ENCODE measurements at places on chromosomes 16 and 17.

DNA sequence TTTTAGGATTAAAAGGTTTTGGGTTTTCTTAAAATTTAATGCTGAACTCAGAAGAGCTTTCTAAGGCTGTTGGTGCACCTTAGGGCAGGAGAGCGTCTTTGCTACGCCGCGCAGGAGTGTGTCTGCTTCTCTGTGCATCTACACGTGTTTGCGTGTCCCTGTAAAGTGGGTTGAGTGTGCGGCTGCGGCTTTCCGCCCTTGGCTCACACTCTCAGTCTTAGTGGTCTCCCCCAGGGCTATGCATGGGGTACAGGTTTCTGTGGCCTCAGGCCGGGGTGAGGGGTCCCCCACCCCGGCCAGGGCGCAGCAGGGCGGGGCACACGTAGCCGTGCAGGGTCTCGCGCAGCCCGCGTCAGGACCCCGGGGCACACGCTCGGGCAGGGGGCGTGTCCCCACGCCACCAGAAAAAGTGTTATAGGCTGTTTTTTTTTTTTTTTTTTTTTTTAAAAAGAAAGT is 727 bp upstream of the TENT4B start:
- no peak for DNase-seq

DNA sequence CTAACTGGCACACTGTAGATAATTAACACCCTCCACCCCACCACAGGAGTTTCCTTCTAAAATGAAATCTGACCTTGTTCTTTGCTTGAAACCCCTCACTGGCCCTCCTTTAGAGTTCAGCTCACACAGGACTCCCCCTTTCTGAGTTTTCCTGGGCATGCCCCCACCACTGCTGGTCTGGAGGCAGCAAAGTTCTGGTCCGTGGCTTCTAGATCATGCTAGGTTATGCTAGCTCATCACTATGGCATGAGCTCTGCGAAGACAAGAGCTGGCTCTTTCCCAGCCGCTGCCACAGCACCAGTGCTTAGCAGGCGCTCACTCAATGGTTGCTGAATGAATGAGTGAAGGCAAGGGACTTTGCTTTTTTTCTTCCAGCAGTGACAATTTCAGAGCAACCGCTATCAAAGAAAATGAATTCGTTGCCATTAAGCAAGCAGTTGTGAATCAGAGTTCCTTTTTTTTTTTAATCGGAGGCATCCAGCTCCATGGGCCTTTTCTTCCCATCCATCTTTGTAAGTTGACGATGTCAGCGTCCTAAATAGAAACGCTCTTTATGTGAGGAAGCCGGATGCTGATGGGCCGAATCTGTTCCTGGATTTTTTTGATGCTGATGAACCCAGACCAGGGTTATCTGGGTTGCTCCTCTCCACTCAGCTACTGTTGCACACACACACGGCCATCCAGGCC is 80.8 kb upstream of the NOL11 start:
- DNase-seq, result no peak

DNA sequence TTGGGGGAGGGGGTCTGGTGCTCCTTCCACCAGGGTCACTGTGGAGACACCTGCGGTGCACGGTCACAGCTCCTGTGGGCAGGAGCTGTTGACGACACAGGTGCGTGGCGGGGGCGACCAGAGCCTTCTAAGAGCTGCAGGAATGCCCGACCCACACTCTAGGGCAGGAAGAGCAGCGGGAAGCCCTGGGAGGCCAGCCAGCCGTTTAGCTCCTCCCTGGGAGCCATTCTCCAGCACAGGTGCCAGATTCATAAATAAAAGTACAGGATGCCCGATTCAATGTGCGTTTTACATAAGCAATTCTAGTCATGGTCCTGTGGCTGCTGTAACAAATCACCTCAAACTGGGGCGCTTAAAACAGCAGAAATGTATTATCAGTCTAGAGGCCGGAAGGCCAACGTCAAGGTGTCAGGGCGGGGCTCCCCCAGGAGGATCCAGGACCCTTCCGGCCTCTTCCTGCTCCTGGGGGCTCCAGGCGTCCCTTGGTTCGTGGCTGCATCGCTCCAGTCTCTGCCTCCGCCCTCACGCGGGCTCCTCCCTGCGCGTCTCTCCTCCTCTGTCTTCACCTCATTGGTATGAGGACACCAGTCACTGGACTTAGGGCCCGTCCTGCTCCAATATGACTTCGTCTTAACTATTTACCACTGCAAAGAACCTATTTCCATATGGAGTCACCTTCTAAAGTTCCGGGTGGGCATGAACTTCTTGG is 155.4 kb downstream of the FOXL1 start:
- DNase-seq, result no peak

DNA sequence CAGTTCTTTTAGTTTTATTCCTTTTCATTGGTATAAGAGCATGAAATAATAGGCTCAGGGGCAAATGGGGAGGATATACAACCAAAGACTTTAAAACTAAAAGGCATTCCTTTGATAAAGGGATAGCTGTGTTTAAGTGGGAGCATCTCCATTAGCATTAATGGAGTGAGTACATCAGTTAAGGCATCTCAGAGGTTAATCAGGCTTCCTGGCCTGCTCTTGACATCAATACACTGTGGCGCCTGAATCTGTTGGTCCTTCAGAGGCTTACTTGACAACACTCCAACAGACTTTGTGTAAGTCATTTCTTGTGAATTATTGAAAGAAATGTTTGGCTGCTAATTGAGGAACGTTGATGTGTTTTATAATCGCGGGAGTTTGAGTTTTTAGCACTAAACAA is 230.7 kb downstream of the BCAS3 start:
- no peak for DNase-seq

- peak; percentile 60 for DNase-seq
Measured at GRCh38 chr16:66580605-66581209, 1.4 kb downstream of the CMTM2 start.

DNA sequence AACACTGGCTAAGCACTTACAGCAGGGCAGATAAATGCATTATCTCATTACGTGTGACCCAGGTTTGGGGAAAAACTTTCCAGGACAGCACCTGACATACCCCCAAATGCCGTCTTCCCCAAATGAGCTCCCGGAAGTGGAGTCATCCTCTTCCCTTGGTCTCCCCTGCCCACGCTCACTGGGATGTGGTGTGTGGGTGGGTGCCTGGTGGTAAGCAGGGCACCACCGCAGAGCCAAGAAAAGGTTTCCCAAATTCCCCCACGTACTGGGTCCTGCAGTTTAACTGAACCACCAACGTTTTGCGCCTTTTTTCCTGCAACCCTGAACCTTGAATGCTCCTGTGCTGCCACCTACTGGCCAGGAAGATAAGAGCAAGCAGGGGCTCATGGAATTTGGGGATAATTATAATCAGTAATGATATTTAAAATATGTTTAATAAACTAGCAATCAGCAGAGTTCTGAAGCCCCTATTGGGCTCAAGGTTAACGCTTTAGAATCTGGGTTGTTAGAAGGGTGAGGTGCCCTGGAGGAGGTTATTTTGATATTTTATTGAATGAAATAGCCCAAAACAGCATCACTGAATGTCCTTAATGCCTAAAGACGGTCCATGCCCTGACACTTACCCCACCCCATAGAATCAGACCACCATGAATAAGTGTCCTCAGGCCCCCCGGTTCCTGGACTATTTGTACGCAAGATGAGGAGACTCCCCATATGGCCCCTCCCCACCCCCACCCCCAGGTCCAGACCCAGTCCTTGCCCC is 8.0 kb downstream of the SPPL2C start:
- peak; percentile 39 for DNase-seq

- DNase-seq, result no peak
Measured at GRCh38 chr16:47866423-47866822, 289.4 kb downstream of the ABCC12 start.

GRCh38 chr17:47338026-47338425 is 14.3 kb downstream of the EFCAB13 start:
- DNase-seq, result no peak

GRCh38 chr16:57950382-57950781 is 20.5 kb downstream of the CNGB1 start:
- DNase-seq, result no peak

- DNase-seq, result no peak
Measured at GRCh38 chr17:973053-973452, 6.5 kb downstream of the NXN start.

GRCh38 chr16:68247400-68247799 is 2.2 kb downstream of the PLA2G15 start:
- DNase-seq, result no peak

DNA sequence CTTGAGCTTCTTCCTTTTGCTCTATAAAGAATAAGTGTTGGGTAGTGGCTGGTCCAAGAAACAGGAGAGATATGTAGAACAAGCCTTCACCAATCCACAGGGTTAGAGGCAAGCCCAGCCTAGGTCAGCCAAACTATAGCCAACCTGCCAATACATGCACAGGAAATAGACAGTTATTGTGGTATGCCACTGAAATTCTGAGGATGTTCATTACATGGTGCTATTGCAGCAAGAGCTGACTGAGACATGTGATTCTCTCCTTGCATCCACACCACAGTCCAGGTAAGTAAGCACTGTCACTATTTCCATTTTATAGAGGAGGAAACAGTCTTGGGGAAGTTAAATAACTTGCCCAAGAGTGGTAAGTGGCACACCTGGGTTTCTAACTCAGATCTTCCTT is 268.1 kb downstream of the NPIPA8 start:
- no peak for DNase-seq

DNA sequence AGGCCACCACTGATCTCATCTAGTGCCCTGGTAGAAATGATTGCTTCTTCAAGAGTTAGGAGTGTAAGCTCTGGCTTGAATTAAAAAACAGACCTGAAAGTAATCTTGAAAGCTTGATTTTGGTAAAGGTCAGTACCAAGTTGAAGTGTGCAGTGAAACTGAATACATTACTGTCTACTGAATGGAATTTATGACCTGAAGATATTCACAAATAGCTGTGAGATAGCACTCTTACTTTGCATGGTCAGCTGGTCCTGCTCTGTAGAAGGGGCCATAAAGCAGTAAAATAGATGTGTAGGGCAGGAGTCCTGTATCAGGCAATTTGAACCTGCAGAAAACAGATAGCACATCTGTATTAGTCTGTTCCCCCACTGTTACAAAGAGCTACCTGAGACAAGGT is 78.6 kb downstream of the MYH13 start:
- no peak for DNase-seq

- DNase-seq, result no peak
Measured at GRCh38 chr16:11857161-11857560, 5.8 kb upstream of the RSL1D1 start.

DNA sequence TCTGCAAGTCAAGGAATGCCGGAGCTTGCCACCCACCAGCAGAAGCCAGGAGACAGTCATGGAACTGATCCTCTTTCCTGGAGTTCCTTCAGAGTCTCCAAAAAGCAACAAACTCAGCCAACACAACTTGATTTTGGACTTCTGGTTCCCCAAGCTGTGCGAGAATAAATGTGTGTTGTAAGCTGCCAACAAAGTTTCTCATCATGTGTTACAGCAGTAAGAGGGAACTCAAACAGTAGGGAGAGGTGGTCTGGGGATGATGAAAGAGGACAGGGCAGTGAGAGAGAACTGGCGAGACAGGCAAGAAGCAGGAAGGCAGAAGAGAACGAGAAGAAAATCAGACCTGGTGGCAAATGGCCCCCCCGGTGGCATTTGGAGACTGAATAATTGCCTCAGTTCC is 204.9 kb downstream of the MAF start:
- no peak for DNase-seq

DNA sequence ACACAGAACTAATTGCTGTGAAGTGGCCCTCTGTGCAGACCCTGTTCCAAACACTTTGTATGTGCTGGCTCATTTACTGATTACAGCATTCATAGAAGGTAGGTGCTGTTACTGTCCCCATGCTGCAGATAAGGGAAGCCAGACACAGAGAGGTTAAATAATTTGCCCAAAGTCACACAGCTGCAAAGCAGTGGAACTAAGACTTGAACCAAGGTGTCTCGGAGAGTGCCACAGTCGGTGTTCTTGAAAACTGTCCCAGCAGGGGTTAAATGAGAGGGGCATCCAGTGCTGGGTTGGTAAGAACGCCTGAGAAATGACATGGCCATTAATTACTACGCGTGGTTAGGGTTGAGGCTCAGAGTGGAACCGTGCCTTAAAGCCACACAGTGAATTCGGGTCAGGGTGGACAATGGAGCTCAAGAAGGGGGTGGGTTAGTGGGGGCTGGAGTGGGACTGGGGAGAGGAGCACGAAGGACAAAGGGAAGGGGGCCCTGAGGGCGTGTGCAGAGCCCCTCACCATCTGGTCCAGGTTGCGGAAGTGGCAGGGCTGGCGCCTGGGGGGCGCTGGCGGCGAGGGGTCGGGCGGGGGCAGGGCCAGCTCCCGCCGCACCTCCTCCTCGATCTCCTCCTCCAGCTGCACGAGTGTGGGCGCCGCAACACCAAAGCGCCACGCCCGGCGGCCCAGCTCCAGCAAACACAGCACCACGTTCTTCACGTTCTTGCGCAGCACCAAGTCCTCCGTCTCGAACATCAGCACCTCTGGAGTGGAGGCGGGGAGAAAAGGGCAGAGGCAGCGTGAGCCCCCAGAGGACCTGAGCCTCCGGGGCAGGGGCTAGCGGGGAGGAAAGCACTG is 3.3 kb downstream of the GAS2L2 start:
- no peak for DNase-seq

GRCh38 chr16:29974291-29975133 is 844 bp downstream of the TAOK2 start:
- no peak for DNase-seq

DNA sequence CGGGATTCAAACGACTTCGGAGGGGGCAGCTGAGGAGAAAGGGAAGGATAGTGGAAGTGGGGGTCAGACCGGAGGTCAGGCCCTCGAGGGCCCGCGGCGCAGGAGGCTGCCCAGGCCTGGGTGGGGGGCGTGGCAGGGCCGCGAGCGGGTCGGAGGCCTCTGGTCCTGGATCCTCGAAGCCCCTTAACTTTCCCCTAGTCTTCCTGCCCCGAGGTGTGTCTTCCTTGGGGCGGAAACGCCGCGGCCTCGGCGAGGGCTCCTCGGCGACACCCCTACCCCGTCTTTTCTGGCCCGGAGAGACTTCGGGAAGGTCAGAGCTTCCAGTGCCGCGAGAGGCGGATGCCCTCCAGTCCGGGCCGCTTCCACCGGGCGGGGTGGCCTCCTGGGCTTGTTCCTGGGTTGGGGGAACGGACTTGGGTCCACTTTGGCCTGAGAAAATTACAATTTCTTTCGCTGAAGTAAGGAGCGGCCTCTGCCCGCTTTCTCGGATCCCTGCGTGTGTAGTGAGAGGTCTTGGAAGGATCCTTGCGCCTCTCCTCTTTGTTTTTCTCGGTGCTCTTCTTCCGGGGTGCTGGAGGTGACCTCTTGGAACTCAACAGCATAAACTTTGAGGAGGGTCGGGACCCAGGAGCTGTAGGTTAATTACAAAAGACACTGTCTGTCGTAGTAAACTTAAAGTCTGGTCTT is 491 bp downstream of the IST1 start:
- no peak for DNase-seq

Data from astrocyte of the cerebellum (primary cell).